Activated effector memory CD4-positive, alpha-beta T cell treated with Interleukin-2 at 50 U/mL for 16 hours (primary cell): ENCODE measurements at places on chromosomes 16 and 17.

DNA sequence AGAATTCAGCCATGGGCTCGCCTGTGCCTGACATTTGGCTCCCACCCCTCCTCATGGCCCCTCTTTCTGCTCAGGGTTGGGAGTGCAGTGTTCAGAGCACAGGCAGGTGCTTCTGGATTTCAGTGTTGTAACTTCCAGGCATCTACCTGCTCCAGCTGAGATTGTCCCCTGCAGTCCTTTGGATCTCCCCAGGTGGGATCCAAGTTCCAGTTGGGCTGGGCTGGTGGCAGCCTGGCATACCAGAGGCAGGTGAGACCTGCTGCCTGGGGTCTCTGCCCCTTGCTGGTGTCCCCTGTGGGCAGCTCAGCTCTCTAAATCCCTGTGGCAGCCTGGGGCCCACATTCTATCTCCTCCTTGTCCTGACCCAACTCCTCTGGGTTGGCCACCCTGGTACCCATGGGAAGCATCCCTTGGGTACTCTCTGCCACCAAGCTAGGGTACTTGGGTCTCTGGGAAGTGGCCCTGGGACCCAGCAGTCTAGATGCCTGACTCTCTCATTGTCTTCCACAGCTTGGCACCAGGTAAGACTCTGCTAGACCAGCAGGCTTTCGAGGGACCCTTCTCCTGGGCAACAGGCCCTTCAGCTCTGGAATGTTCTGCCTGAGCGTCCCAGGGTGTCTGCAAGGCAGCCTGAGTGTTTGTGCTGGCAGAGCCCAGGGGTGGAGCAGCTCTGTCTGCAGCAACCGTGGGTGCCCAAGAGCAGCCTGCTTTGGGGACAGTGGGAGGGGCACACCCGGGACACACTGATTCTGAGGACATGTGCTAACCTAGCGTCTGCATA lies 42.5 kb downstream of the DNAH17 start:
- peak; percentile 9 for DNase-seq

DNA sequence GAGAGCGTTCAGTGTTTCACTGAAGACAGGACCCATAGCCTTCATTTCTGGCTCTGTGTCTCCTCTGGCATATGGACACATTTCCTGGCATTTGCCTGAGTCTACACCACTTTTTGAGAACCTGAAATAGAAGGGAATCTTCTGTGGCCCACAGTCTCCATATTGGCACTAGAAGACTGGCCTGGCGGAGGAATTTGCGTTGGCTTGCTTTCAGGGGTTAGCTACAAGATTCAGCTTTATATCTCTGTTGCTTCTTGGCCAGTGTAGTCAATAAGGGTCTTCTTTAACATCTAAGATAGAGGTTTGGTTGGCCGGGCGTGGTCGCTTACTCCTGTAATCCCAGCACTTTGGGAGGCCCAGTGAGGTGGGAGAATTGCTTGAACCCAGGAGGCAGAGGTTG lies 12.8 kb upstream of the CLEC18C start:
- no peak for DNase-seq

- DNase-seq, result no peak
These were observed 8.8 kb upstream of the USP43 start for GRCh38 chr17:9636501-9636900.

DNA sequence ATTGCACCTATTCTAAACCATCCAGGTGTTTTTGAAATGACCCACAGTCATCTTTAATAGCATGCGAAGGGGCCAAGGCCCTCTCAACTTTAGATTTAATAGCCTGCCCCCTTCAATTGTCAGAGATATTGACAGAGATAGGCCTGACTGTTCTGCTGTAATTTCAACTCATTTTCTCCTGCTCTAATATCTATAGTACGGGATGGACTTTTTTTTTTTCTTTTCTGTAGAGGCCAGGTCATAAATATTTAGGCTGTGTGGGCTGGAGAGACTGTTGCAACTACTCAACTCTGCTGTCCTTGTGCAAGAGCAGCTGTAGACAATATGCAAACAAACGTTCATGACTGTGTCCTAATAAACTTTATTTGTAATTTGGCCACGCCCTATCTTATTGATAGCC lies 24.7 kb upstream of the KRT20 start:
- DNase-seq, result no peak

DNA sequence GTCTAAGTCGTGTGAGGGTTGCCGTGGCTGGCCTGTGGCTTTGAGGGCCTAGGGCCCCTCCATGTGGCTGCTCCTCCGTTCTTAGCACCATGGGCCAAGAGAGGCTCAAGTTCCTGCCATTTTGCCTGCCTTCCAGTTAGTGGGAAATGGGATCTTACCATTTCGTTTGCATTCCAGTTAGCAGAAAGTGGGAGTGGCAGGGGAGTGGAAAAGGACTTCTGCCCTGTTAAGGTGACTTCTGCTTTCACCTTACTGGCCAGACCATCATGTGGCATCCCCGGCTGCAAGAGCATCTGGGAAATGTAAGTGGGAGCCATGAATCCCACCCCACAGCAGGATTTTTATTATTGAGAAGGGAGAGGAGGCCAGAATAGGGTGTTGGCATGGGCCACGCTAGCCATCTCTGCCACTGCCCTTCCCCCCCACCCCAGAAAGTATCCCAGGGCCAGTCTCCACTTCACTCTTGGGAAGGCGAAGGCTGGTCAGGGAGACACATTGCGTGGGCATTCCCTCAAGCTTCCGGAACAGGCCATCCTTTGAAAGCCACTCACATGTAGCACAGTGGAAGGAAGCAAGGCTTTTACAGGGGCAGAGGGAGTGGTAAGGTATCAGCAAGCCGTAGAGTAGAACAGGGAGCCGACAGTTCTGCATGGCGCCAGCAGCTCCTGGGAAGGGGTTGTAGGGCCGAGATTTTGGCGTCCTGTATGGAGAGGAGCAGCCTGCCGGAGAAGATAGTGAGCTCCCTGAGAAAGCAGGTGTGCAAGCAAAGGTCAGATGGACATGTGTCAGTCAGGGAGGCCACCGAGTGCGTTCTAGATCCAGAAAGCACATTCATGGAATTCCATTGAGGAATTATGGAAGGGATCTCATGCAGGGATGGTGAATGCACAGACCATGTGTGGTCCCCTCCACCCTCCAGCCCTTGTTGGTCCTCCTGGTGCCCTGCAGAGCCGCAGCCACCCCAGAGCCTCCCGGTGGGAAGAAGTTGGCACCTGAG lies 33.4 kb downstream of the CMIP start:
- no peak for DNase-seq

DNA sequence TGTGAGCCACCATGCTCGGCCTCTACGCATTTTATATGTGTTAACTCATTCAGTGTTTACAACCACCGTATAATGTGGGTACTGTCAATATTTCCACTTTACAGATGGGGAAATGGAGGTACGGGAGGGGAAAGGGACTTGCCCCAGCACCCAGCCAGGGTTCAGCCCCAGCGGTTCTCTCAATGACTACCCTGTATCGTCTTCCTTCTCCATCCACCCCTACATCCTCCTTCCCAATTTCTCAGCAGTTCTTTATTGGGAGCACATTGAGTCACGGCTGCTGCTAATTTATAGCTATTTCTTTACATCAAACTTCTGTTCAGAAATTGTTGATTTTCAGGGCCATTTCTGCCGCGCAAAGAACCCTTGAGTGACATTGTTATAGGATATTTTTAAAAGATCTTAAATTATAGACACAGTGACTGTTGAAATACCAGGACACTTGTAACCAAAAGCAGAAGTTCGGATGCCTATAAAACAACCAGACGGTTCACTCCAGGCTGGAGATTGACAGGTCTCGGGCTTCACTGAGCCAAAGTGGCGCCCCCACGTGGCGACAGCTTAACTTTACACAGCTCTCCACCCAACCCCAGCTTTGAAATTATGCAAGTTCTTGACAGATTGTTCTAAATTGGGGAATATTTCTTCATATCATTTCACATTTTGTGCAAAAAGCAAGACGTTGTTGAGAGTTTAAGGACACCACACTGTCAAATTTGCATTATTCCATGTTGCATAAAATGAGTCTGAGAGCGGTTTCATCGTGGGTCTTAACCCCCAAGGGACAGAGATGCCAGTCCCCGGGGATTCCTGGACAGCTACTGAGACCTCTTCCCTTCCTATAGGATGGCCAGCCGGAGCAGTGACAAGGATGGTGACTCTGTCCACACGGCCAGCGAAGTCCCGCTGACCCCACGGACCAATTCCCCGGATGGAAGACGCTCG lies 11.8 kb downstream of the SYT17 start:
- no peak for DNase-seq

DNA sequence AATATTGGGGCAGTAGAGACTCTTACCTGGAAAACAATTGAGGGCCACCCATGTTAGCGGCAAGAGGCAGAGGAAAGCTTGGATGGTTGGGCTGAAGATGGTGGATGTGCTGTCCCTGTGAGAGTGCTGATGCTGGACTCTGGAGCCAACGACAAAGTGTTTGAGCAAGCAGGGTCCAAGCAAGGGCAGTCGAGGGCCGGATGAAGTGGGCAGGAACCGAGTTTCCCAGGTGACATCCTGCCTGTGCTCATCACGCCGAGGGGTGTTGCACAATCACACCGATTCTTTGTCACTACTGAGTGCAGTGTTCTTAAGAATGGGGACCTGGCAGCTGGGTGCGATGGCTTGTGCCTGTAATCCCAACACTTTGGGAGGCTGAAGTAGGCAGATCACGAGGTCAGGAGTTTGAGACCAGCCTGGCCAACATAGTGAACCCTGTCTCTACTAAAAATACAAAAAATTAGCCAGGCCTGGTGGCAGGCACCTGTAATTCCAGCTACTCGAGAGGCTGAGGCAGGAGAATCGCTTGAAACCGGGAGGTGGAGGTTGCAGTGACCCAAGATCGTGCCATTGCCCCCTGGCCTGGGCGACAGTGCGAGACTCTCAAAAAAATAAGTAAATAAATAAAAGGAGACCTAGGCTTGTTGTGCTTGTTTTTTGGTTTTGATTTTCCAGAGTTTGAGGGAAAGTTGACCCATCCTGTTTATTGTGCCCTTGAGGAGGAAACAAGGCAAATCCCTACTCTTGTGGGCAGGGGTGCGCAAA lies 6.1 kb downstream of the PYCARD start:
- DNase-seq, result no peak

- DNase-seq, result no peak
These were observed 647 bp downstream of the VAC14 start for GRCh38 chr16:70800311-70800710.

GRCh38 chr16:30830072-30830417 lies 43.0 kb upstream of the ZNF629 start:
- DNase-seq, result no peak

DNA sequence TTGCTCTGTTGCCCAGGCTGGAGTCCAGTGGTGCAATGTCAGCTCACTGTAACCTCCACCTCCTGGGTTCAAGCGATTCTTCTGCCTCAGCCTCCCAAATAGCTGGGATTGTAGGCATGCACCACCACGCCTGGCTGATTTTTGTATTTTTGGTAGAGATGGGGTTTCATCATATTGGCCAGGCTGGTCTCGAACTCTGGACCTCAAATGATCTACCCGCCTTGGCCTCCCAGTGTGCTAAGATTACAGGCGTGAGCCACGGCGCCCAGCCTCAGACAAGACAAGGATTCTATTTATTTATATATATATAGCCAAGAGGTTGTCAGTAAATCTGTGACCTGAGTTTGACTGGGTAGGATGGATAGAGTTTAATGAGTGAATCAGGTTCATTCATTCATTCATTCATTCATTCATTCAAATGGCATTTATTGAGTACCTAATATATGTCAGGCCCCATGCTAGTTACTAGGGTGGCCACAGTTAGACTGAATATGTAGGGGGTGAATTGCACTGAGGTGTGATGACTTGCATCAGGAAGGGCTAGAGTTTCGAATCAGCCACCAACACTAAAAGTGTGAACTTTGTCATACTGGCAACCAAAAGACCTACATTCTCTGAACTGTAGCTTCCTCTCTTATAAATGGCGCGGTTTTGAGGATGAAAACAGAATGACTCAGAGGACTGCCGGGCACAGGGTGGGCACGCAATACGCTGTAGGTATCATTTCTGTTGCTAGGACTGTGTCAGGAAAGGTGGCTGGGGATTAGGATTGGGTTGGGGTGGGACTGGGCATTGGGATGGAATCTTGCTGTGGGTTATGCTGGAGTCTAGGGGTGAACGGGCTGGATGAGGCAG lies 37.8 kb downstream of the ITGAE start:
- DNase-seq, result no peak

DNA sequence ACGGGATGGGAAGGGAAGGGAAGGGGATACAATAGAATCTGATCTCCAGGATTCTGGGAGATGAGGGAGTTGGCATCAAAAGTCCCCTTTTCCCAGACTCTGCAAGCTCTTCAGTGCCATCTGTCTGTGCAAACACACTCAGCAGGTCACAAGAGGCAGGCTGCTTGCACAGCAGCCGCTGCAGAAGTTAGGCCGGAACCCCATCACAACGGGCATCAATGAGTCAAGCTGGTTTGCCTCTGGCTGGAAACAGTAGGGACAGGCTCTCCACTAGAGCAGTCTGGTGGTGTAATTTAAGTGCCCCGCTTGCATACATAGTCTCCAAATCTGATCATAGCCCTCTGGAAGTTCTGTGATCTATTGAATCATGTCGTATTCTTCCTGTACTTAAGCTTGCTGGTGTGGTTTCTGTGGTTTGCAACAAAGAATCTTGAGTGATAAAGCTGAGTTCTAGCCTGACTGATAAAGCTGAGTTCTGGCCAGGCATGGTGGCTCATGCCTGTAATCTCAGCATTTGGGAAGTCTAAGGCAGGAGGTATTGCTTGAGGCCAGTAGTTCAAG lies 33.7 kb upstream of the KDM8 start:
- DNase-seq, result peak; percentile 62

DNA sequence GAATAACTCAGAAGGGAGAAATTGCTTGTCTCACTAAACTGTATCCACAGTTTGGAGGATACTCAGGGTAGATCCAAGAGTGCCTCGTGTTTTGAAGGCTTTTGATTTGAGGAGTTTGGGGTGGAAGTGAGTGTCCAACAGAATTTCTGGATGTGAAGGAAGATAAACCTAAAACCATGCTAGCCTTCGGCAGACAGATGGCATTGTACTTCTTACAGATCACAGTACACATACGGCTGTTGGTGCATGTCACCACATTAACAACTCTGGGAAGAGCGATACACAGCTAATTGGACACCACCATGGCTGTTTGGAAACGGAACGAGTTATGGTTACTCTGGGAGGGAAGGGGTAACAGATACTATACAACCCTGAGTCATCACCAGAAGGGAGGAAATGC lies 420.4 kb downstream of the GRIN2A start:
- no peak for DNase-seq

DNA sequence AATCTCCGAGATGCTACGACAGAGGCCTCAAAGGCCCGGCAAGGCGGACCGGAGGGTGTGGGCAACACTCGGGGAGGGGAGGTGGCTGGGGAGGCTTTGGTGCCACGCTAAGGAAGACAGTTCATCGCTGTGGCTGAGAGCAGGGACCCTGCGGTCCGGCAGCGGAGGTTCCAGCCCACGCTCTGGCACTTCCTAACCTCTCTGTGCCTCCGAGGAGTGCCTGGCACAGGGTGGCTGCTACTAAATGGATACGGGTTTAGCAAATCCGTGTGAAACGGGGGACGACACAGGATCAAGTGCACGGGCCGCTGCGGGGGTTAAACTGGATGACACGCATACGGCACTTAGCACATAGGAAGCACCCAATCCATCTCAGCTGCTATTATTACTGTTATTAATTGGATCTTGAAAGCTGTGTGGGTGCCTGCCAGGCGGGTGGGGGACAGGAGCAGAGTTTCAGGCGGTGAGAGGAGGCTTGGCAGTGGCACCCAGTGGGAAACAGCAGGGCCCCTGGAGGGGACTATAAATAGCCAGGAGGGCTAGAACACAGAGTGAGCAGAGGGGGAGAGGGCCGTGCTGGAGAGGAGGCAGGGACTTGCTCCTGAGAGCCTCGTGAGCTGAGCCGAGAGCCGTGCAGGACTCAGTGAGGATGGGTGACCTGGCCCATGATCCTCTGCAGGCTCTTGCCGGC lies 45.0 kb downstream of the ABR start:
- DNase-seq, result no peak

GRCh38 chr16:70444249-70445063 lies 5.6 kb upstream of the ST3GAL2 start:
- no peak for DNase-seq
